ENCODE measurements at places on chromosomes 3 and 15.

- DNase-seq = no peak
These were observed 104.2 kb upstream of the CLSTN2 start for GRCh38 chr3:139830817-139831216.

GRCh38 chr3:191105418-191105817 lies 93.6 kb upstream of the OSTN start:
- no peak for DNase-seq

GRCh38 chr3:128736601-128737000 lies 10.6 kb downstream of the RAB7A start:
- DNase-seq = no peak

GRCh38 chr3:194103983-194104751 lies 31.8 kb upstream of the HES1 start:
- DNase-seq = no peak

DNA sequence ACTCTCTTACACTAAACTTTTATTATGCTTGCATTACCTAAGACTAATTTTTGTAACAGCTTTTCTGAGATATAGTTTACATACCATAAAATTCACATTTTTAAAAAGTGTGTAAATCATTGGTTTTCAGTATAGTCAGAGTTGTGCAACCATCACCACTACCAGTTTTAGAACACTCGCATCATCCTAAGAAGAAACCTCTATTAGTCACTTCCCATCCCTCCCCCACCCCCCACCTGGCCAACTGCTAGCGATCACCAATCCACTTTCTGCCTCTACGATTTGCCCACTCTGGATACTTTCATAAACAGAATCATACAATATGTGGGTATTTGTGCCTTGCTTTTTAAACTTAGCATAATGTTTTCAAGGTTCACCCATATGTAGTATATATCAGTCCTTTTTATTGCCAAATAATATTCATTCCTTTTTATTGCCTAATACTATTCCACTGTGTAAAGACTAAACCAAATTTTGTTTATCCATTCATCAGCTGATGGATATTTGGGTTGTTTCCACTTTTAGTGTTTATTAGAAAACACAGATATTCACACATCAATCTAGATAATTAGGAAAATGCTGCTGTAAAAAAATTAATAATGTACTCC lies 23.0 kb downstream of the UBP1 start:
- no peak for DNase-seq

DNA sequence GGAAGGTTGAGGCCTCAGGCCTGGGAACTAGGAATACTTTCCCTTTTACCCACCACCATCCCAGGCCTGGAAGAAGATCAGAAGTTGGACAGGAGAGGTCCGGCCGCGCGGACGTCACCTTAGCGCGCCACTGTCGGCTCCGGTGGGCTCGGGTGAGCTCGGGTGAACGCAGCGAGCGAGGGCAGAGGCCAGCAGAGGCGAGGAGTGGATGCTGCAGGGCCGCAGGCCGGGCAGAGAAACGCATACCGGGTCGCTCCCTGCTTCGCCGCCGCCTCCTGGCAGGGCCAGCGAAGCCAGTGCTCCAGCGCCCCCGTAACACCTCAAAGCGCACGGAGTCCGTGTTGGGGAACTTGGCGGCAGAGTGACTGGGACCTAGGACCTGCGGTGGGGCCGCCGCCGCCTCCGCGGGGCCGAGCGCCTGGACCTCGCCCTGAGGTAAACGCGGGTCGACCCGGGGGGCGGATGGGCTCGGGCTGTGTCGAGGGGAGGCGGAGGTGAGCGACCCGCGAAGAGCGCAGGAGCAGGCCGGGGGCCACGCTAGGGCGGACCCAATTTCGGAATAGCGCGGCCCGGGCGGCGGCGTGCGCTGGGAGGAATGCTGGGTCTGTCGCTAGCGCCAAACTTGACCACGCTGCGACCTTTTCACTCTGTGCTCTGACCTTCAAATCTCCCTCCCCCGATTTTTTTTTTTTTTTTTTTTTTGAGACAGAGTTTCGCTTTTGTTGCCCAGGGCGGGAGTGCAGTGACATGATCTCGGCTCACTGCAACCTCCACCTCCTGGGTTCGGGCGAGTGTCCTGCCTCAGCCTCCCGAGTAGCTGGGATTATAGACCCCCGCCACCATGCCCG lies 1.6 kb downstream of the CYP11A1 start:
- DNase-seq = no peak

GRCh38 chr3:44030687-44031305 lies 210.9 kb upstream of the TOPAZ1 start:
- DNase-seq = no peak

DNA sequence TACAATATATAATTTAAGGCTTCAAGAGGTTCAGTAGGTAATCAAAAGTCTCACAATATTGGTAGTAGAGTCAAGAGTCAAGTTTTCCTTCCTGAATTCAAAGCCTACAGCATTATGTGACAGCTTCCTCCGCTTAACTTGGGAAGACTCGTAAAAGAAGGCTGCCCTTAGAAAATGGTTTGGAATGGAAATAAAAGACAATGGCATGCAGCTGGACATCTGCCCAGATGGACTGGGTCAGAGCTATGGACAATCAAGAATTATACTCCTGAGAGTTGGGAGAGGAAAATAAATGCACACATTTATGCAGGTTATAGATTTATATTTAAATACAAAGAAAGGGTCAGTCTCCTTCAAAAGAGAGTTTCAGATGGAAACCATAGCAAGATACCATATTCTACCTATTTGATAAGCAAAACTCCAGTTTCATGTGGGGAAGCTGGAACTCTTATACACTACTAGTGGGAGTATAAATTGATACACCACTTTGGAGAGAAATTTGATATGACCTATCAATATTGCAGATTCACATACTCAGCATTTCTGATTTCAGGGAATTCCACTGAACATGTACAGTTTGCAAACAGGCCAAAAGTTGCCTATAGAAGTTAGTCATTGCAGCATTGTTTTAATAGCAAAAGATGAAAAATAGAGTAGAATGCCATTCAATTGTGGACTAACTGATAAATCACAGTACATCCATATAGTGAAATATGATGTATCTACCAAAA lies 6.1 kb downstream of the CRYBG3 start:
- no peak for DNase-seq

GRCh38 chr3:29353807-29354206 lies 72.9 kb downstream of the RBMS3 start:
- no peak for DNase-seq

GRCh38 chr15:78276064-78276943 lies 11.9 kb downstream of the DNAJA4 start:
- no peak for DNase-seq
